ENCODE measurements at places on chromosomes 11 and 22. TPM values are rescaled to one million over a fixed set of nuclear protein-coding genes. Genes with fewer than 3 reads are reported as not detected.

MS4A12 gene
- total RNA-seq = not detected

RAB39A gene
- 0.71 TPM for total RNA-seq

DNA sequence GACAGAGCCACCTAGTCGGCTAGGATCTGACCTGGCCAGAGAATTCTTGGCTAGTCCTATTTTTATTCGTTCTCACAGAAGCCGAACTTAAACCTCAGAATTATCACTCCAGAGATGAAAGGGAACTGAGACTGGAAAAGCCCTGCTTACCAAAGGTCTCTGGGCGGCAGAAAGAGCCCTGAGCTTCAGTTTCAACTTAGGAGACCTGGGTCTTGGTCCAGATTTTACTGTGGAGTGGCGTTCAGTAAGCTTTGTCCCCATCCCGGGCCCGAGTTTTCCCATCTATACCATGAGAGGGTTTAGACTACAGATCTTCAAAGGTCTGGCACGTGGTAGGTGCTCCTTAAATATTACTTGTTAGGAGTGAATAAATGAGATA lies 516 bp downstream of the NEU3 start:
- H3K27ac ChIP-seq = peak overlapping the region; percentile 73
- no peak for DNase-seq
- peaks cover 1% of the 10 kb centered on the region for H3K36me3 ChIP-seq
- H3K4me3 ChIP-seq = peak overlapping the region; percentile 72
- no peaks in the 10 kb centered on the region for H3K27me3 ChIP-seq

GRCh38 chr11:3051196-3052108 lies 5.8 kb downstream of the CARS1 start:
- H3K36me3 ChIP-seq = no peaks in the 10 kb centered on the region
- H3K27ac ChIP-seq = no peak overlapping the region
- H3K4me3 ChIP-seq = no peak overlapping the region
- no peaks in the 10 kb centered on the region for H3K4me1 ChIP-seq
- DNase-seq = no peak

- no peaks in the 10 kb centered on the region for H3K4me1 ChIP-seq
- DNase-seq = no peak
These were observed 44.8 kb downstream of the GAS2 start for GRCh38 chr11:22711071-22711770.

DNA sequence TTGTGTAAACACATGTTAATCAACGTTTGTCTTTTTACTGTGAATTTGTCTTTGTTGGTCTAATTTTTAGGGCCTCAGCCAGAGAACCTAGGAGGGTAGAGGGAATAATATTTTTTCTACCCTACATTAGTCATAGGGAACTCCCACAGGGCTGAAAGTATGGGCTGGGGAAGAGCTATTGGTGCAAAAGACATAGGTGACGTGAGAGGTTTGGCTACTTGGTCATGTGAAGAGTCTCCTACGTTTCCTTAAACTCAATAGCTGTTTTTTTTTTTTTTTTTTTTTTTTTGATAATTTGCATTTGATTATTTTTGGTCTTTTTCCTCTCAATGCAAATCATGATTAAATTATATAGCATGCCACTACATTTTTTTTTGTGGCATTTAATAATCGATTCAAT lies 15.9 kb upstream of the MMP7 start:
- H3K27me3 ChIP-seq = no peaks in the 10 kb centered on the region
- H3K4me1 ChIP-seq = no peaks in the 10 kb centered on the region
- H3K4me3 ChIP-seq = no peak overlapping the region
- DNase-seq = no peak
